Urinary bladder (tissue), 4 donors: ENCODE measurements at places on chromosomes 1 and 21. TPM values are rescaled to one million over a fixed set of nuclear protein-coding genes. Genes with fewer than 3 reads are reported as not detected.

Gene COL24A1
- 5.2 TPM for polyA plus RNA-seq

Gene OR2T2
- polyA plus RNA-seq, result not detected

Gene RC3H1
- polyA plus RNA-seq, result 3.7 TPM

Gene ARHGEF19
- 15.2 TPM for polyA plus RNA-seq

Gene SLAMF9
- not detected for polyA plus RNA-seq

Gene FALEC
- 0.47 TPM for polyA plus RNA-seq

Gene NPHS2
- polyA plus RNA-seq, result 0.04 TPM

Gene GPR61
- not detected for polyA plus RNA-seq

Gene C1orf146
- polyA plus RNA-seq, result not detected

Gene PPIAL4G
- not detected for polyA plus RNA-seq

Gene SNAPIN
- 55.9 TPM for polyA plus RNA-seq

Gene TP73
- 0.09 TPM for polyA plus RNA-seq

Gene CFAP57
- polyA plus RNA-seq, result 0.05 TPM

Gene CFAP45
- polyA plus RNA-seq, result 1.0 TPM

Gene CD1C
- 0.70 TPM for polyA plus RNA-seq

Gene KCNJ6
- polyA plus RNA-seq, result 0.03 TPM

Gene CCDC185
- not detected for polyA plus RNA-seq

Gene TSEN15
- 22.7 TPM for polyA plus RNA-seq

Gene TTLL10
- polyA plus RNA-seq, result 0.08 TPM

Gene NUAK2
- polyA plus RNA-seq, result 0.82 TPM

Gene DDOST
- polyA plus RNA-seq, result 169 TPM

Gene TFF2
- not detected for polyA plus RNA-seq

Gene SOX13
- polyA plus RNA-seq, result 41.9 TPM

Gene SPRR2E
- polyA plus RNA-seq, result not detected

Gene PSRC1
- 6.5 TPM for polyA plus RNA-seq

Gene GBP6
- polyA plus RNA-seq, result not detected

Gene NADK
- 57.9 TPM for polyA plus RNA-seq

Gene LCE3D
- polyA plus RNA-seq, result not detected

Gene DMRTA2
- not detected for polyA plus RNA-seq

Gene BCL2L15
- 0.25 TPM for polyA plus RNA-seq

Gene DNASE2B
- polyA plus RNA-seq, result not detected

Gene IVL
- polyA plus RNA-seq, result 9.5 TPM

Gene ZNF281
- polyA plus RNA-seq, result 6.4 TPM

Gene COL6A2
- polyA plus RNA-seq, result 1,471 TPM

Gene HSPA13
- polyA plus RNA-seq, result 12.1 TPM

Gene TLCD4
- polyA plus RNA-seq, result 7.1 TPM

Gene MPZ
- 10.2 TPM for polyA plus RNA-seq

Gene BATF3
- polyA plus RNA-seq, result 3.7 TPM

Gene LY9
- polyA plus RNA-seq, result 0.49 TPM
